Stimulated activated CD4-positive, alpha-beta T cell treated with anti-CD3 and anti-CD28 coated beads, Interleukin-15, amount 100 ng/mL, for 1 hour (primary cell): ENCODE measurements at places on chromosomes 1 and 21.

DNA sequence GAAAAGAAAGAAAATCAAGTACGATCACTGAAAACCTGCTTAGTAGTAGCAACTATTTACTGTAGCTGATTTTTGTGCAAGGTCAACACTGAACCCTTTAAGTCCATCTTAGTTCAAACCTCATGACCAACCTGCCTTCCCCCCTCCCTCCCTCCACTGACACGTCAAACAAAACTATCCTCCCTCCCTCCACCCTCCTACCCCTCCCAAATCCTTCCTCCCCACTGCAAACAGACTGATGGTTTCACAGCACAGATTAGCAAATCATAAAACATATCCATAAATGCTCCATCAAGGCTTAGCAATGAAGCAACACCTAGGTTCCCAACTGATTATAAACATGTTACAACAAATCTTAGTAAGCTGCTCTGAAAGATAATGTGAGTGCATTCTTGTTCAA is 164.3 kb upstream of the GREM2 start:
- DNase-seq = no peak

DNA sequence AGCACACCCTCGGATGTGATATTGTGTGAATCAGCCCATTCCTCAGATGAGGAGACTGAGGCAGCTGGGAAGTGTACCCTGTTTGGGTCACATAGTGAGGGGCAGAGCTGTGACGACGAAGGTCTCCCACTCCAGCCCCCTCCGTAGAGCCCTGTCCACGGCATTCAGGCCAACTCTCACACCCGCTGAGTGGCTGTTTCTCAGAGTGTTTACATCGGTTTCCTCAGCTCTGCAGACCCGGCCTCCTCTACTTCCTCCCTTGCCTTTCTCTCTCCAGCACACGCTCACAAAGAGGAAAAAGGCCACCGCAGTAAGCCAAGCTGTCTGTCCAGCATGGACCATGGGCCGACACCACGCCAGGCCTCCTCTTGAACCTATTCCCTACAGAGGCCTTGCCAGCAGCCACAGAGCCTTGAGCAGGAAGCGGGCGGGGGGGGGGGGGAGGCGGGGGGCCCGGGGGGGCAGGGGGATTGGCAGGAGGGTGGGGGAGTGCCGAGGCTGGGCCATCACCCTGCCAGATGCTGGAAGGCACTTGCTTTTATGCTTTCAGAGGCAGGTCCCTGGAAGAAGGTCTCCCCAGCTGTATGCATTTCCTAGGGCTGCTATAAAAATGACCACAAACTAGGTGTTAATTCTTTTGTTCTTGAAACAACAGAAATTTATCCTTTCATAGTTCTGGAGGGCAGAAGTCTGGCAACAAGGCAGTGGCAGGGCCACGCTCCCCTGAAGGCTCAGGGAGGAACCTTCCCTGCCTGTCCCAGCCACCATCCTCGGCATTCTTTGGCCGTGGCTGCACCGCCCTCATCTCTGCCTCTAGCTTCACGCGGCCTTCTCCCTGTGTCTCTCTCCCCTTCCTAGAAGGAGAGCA is 178.4 kb downstream of the PSMG1 start:
- no peak for DNase-seq

DNA sequence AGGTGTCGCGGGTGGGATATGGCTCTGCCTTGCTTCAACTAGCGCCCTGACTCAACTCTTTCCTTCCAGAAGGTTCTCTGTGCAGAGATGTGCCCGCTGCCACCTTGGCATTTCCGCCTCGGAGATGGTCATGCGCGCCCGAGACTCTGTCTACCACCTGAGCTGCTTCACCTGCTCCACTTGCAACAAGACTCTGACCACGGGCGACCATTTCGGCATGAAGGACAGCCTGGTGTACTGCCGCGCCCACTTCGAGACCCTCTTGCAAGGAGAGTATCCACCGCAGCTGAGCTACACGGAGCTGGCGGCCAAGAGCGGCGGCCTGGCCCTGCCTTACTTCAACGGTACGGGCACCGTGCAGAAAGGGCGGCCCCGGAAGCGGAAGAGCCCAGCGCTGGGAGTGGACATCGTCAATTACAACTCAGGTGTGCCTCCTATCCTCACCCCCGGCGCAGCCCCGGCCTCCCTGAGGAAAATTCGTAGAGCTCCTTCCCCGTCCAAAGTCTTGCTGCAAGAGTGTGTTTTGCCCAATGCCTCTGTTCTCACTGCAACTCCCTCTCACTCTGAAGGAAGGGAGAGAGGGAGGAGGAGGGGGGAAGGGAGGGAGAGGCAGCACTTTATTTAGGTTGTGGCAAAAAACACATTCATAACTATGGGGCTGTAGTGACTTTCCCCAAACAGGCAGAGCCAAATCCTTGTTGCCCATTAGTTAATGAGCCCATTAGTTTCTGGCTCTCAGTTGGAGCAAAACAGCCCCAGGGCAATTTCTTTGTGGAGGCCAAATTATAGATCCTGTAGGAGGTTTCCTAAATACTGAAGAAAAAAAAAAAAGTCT is 4.3 kb downstream of the LHX9 start:
- DNase-seq = no peak

- DNase-seq = no peak
Measured at GRCh38 chr1:97500760-97501159, 420.1 kb downstream of the DPYD start.

DNA sequence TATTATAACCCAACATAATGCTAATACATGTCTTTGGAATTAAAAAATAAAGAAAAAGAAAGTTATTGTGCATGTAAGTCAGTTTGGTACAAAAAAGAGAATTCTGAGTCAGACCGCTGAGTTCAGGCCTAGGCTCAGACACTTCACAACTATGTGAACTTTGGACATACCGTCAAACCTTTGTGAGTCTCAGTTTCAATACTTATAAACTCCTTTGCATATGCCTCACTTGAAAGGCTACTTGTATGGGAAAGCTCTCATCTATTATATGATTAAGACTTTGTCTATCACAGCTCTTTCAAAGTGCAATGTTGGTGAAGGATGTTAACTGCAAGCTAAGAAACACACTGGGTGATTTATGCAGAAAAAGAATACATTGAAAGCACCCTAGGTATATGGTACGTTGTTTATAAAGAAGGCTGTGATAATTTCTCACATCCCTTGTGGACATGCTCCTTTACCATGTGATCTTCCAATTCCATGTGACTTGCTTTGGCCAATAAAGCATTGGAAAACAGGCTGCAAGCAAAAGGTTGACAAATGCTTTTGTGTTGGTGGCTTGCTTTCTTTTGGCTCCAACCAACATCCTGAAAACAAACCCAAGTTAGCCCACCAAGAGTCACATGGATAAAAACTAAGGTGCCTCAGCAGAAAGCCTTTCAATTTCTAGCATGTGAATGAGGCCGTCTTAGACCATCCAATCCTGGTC is 49.6 kb downstream of the INTS7 start:
- DNase-seq = no peak

GRCh38 chr1:199007423-199007822 is 368.6 kb downstream of the PTPRC start:
- DNase-seq = no peak

GRCh38 chr1:94539496-94539895 is 2.1 kb downstream of the F3 start:
- DNase-seq = no peak

- DNase-seq = no peak
Measured at GRCh38 chr1:208201229-208201628, 43.0 kb downstream of the PLXNA2 start.

GRCh38 chr1:143720087-143721023 is 251.4 kb downstream of the FAM72C start:
- DNase-seq = no peak

DNA sequence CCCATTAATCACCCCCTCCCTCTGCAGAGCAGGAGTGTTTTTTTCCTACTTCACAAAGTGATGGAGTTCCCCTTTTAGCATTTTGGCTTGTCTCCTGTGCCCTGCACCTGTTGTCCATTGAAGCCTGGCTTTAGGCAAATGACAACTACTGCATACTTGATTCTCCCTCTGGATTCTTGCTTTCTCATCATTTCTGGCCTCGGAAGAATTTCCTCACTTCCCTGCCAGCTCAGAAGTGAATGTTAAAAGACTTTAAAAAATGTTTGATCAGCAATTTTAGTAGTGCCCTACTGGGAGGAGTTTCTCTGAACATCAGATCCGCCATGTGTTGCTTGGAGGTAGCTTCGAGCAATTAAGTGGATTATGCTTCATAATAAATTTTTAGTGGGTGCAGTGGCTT is 28.1 kb downstream of the RCOR3 start:
- DNase-seq = no peak

- DNase-seq = no peak
Measured at GRCh38 chr1:98706173-98706843, 44.8 kb downstream of the SNX7 start.

GRCh38 chr21:35075546-35075945 is 26.4 kb upstream of the RUNX1 start:
- no peak for DNase-seq

- DNase-seq = no peak
Measured at GRCh38 chr1:83593073-83593472, 405.9 kb downstream of the TTLL7 start.

DNA sequence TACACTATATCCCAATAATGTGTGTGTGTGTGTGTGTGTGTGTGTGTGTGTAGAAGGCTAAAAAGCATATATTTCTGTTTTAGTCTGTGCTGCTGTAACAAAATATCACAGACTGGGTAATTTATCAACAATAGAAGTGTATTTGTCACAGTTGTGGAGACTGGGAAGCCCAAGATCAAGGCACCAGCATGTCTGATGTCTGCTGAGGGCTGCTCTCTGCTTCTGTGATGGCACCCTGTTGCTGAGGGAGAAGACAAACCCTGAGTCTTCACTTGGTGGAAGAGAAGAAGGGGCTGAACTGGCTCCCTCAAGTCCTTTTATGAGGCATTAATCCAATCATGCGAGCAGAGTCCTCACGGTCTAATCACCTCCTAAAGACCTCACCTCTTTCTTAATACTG is 23.0 kb upstream of the RAB4A start:
- no peak for DNase-seq
